ENCODE measurements at places on chromosomes 16 and 17. TPM values are rescaled to one million over a fixed set of nuclear protein-coding genes. Genes with fewer than 3 reads are reported as not detected.

GRCh38 chr17:19313066-19313745 is 49.3 kb downstream of the B9D1 start:
- no peak for DNase-seq

- no peak for DNase-seq
Measured at GRCh38 chr17:64164596-64165285, 34.8 kb upstream of the ERN1 start.

DNA sequence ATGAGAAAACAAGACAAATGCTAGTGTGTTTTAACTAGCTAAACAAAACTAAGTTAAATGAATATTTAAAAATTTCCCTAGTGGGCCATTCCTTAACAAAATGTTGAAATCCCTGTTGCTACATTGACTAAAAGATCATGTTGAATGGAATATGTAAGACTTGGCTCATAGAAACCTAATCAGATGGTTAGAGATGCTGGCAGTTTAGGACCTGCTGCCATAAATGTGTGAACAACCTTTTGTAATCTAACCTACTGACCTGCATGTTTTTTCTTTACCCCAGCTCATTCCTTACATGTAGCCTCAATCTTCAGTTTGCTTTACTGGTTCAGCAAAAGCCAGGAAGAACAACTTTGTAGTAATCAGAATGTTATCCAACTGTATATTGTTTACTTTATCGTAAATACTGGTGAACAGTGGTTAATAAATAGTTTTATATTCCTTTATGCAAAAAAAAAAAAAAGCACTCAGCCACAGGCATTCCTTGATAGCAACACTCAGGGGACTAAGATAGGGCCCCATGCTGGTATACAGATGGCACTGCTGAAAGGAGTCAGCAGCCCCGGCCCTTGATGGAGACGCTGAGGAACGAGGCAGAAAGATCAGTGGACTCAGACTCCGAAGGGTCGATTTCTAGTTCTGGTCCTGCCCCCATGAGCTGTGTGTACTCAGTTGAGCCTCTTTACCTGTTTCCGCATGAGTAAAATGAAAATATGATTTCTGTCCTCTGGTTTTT is 78.2 kb downstream of the MARF1 start:
- no peak for DNase-seq

DNA sequence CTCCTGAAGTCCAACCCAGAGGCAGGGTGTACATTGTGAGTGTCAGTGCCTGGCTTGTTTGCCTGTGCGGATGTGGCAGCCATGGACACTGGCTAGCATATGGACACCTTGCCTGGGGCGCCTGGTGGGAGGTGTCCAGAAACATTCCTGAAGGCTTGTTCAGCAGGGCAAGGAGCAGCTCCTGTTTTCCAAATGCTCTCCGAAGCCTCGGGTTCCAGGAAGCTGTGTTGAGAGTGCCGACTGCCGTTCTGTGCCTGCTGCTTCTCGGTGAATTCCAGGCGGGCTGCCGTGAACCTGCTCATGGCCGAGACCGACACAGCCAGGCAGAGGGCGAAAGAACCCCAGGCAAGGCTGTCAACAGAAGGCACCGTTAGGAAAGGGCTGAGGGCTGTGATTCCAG is 10.9 kb upstream of the DHRS7C start:
- DNase-seq, result no peak

DNA sequence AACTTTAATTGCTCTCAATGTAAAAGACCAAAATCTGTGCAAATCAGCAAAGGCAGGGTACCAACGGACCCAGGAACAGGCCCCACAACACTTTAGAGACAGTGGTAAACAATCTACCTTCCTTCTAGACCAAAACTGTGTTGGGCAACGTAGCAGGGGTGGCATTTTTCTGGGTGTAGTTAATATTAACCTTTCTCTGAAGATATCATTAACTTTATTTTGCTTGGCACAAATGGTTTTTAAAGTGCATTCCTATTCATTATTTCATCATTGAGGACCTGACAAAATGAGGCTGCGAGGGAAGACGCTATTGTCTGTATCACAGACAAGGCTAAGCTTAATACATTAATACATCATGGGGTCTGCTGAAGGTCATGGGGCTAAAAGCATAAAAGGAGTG is 37.9 kb upstream of the TRAP1 start:
- DNase-seq, result no peak

The SGCA gene
- total RNA-seq, result not detected

The NHLRC4 gene
- total RNA-seq, result 0.41 TPM

The ASGR1 gene
- 18.8 TPM for total RNA-seq

All from frontal cortex (tissue), 4 donors.